CD4-positive, alpha-beta T cell treated with Interleukin-17A for 1 hour (primary cell): ENCODE measurements at places on chromosomes 7 and 10.

DNA sequence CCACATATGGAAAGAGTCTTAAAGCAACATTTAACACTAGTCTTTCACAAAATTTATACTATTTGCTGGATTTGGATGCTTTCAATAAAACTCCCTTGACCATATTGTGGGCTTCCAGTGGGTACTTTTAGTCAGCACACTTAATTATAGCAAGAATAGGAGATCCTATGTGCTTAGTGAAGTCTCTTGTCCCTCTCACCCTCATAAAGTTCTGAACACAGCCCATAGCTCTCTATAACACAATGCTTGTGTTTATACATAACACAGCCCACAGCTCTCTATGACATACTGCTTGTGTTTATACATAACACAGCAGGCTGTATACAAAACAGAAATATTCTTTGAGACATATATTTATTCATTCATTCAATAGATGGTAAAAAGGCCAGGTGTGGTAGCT, 79.0 kb downstream of the SEMA3C start:
- DNase-seq = no peak

DNA sequence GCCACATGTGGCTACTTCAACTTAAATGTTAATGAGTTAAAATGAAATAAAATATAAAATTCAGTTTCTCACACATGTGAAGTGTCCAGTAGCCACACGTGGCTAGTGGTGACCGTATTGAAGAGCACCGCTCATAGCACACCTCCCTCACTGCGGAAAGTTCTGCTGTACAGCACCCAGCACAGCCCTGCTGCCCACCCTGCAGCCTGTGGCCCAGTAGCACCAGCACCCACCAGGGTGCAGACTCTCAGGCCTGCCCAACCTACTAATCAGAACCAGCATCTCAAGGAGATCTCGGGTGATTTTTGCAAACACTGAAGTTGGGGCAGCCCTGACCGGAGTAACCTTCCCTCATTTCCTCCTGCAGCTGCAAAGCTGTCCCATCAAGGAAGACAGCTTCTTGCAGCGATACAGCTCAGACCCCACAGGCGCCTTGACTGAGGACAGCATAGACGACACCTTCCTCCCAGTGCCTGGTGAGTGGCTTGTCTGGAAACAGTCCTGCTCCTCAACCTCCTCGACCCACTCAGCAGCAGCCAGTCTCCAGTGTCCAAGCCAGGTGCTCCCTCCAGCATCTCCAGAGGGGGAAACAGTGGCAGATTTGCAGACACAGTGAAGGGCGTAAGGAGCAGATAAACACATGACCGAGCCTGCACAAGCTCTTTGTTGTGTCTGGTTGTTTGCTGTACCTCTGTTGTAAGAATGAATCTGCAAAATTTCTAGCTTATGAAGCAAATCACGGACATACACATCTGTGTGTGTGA, 162.8 kb upstream of the LANCL2 start:
- DNase-seq = no peak

- no peak for DNase-seq
Observed at GRCh38 chr7:90551036-90551435, 45.1 kb upstream of the CDK14 start.

- DNase-seq = no peak
Observed at GRCh38 chr10:121558238-121558637, 40.0 kb downstream of the FGFR2 start.

GRCh38 chr10:102781090-102781920, 37.6 kb downstream of the WBP1L start:
- DNase-seq = no peak

GRCh38 chr7:69934144-69934903, 336.0 kb downstream of the AUTS2 start:
- DNase-seq = no peak
